D721Med (cell line): ENCODE measurements at places on chromosomes 4 and X.

GRCh38 chr4:175729665-175730064 is 82.4 kb downstream of the GPM6A start:
- DNase-seq: no peak

DNA sequence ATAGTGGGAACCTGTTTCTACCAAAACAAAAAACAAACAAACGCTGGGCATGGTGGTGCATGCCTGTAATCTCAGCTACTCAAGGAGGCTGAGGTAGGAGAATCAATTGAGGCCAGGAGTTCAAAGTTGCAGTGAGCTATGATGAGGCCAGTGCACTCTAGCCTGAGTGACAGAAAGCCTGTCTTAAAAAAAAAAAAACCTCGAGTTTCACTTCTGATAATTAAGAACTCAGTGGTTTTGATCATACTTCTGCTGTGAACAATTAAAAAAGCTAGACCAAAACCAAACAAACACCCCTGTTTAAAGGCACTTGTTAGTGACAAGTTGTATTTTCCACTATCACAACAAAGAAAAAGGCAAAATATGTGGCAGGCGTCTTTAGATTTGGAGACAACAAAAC is 15.0 kb upstream of the UBE2D3 start:
- no peak for DNase-seq

DNA sequence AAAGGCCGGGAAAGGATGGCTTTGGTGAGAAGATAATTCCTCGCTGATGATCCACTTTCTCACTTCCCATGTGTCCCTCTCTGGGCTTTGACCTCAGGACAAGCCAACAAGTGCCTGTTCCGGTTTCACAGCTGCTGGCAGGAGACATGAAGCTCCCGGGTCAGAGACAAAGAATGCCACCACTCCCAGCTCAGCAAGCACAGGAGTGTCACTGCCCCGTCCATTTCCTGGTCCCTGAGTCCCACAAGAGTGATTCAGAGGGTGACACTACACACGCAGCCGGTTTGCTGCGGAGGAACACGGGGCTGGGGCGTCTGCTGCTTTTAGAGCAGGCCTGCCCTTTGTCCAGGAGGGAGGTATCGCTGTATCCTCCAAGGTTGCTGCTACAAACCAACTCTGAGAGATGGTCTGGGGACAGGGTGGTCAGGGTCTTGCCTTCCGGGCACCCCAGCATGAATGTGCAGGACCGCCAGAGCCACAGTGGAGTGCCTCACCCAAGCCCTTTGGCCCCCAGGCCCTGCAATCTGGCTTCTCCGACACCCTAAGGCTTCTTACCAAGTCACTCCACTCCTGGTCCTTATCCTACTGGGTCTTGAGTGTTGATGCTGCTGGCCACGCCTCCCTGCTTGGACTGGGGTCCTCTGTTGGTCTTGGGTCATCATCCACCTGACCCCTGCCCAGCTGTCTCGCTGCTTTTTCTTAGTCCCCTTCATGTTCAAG is 49.5 kb downstream of the CPZ start:
- DNase-seq: no peak

DNA sequence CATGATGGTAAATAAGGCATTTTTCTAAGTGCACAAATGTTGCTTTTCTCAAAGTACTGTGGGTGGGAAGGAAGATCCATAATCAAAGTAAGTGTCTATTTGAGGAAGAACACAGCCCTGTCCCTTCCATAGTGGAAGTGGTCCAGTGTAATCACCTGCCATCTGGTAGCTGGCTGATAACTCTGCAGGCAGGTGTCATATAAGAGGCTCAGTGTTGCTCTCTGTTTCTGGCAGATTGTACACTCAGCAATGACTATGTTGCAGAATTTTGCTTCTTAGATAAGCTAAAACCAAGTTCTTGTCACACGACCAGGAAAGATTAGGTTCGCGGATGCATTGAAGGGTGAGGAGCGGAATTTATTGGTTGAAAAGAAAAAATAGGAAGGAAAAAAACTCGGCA is 20.9 kb downstream of the SAGE1 start:
- DNase-seq: no peak

DNA sequence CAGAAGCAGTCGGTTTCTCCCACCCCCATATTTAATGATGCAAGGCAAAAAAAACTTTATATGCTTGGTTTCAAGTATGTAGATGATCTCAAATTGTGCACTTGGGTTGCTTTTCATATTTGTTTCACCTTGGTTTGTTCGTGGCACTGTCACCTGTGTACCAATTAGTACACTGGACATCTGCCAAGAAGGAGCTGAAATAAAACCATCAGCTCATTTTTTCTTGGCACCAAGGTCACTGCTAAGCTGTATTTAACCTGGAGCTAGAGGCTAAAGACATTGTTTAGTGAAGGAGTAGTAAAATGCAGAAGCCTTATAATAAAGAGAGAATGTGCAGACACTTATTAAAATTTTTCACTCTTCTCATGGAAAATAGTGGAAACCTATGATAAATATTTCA is 430.8 kb downstream of the ARHGAP24 start:
- DNase-seq: no peak

DNA sequence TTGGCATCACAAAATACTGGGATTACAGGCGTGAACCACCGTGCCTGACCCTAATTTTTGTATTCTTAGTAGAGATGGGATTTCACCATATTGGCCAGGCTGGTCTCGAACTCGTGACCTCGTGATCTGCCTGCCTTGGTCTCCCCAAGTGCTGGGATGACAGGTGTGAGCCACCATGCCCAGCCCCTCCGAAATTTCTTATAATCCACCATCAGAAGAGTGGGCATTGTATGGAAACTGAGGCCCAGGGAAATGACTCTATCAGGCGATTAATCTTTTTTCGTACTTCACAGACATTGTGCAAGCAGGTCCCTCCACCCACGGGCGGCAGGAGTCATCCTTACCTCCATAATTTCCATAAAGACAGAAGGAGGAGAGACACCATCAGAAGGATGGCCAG is 16.0 kb downstream of the CRLF2 start:
- DNase-seq: no peak

- no peak for DNase-seq
These were observed 11.2 kb upstream of the PLAC8 start for GRCh38 chr4:83125738-83126141.

DNA sequence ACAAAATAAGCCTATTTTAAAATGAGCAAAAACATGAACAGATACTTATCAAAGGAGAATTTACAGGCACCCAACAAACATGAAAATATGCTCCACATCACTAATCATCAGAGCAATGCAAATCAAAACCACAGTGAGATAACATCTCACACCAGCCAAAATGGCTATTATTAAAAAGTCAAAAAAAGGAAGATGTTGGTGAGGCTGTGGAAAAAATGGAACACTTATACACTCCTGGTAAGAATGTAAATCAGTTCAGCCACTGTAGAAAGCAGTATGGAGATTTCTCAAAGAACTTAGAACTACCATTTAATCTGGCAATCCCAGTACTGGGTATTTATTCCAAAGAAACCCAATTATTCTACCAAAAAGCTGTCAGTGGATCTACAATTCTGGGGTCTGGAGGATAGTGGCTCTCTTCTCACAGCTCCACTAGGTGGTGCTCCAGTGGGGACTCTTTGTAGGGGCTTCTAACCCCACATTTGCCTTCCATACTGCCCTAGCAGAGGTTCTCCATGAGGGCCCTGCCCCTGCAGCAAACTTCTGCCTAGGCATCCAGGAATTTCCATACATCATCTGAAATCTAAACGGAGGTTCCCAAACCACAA is 9.1 kb upstream of the ZNF732 start:
- DNase-seq: no peak

DNA sequence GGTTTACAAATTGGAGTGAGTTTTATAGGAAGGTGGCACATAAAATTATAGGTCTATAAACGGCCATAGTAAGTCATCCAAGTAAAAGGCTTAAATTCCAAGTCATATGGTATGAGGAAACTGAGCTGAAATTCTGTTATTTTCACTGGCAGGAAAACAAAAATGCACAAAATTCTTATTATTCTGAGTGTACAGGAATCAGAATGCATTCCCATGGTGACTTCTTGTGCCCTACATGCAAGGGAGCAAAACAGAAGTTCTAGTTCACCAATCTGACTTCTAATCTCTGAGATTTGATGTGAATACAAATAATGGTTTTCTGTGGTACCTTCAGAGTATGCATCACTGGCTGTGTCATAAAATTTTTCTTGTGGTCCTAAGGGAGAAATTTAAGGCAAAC is 102.9 kb downstream of the CLCN4 start:
- DNase-seq: no peak

DNA sequence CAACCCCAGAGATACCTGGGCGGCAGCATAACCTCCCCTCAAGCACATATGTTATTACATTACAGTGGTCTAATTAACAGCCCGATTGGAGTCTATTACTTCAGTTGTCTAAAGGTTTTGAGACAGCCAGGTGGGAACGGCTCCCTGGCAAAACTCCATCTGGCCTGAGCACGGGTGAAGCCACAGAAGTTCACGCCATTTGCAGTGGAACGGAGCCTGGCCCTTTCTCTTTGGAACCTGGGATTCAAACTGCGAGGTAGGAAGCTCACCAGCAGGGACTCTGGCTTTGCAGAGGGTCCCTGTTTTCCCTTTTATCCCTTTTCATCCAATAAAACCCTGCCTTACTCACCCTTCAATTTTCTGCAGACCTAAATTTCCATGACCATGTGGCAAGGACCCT is 45.9 kb upstream of the NEIL3 start:
- DNase-seq: no peak

GRCh38 chr4:143389579-143390195 is 53.0 kb downstream of the GAB1 start:
- DNase-seq: no peak

DNA sequence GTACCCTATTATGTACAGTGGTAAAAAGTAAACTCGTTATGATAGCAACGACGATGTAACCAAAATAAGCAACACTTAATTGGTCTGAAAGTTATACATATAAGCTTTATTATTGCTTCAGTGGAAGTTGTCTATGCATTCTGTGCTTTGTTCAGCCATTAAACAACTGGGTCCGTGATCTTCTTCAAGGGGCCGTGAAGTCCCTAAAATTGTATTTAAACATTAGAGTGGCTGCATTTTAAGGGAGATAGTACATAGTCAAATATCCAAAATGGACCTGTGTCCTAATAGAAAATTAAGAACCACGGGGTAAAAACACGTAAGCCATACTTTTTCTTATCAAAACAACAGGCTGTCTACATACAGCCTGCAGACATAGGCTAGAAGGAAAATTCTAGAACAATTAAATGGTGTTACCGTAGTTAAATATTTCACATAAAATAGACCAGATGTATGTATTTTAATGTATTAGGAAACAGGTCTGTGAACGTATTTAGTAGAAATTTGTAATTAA is 2.1 kb downstream of the GUCY1A1 start:
- DNase-seq: no peak

DNA sequence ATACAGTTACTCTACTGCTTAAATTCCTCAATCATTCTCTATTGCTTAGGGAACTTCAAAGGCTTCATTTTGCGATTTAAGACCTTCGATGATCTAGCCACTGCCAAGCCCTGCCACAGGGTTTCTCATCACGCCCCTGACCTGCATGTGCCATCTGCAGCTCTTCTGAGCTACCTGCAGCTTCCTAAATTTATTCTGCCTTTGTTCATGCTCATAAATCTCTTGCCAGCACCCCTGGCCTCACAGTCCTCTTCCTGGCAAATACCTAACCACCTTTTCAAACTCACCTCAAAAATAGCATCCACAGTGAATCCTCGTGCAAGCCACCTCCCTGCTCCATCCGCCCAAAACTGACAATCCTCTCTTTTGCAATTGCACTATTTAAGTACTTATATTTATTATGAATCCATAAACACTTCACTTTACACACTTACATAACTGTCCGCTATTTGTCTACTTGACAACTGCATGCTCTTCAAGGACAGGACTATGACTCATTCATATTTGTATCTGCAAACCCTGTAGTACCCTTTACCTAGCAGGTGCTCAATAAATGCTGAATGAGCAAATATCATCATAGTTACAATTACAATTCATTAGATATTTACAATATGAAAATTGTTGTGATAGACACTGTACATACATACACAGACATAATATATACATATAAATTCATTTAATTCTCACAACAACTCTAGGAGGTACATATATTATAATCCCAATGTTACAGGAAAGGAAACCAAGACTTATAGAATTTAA is 280.0 kb upstream of the RASGEF1B start:
- no peak for DNase-seq

DNA sequence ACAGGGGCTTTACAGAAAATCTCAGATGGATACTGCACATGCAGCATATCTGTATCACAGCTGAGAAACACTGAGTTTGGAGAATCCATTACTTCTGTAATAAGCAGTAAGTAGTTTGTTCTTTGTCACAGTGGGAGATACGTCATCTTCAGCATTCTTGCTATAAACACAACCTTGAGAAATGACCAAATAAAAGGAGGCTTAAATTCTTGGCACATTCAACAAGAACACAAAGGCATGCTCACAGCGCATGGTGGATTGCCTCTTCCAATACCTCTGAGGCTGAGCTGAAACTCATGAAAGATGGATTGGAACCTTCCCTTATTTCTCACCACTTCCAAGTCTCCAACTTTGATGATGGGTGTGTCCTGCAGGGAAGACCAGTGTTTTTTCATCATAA is 54.5 kb downstream of the ANXA5 start:
- DNase-seq: no peak

DNA sequence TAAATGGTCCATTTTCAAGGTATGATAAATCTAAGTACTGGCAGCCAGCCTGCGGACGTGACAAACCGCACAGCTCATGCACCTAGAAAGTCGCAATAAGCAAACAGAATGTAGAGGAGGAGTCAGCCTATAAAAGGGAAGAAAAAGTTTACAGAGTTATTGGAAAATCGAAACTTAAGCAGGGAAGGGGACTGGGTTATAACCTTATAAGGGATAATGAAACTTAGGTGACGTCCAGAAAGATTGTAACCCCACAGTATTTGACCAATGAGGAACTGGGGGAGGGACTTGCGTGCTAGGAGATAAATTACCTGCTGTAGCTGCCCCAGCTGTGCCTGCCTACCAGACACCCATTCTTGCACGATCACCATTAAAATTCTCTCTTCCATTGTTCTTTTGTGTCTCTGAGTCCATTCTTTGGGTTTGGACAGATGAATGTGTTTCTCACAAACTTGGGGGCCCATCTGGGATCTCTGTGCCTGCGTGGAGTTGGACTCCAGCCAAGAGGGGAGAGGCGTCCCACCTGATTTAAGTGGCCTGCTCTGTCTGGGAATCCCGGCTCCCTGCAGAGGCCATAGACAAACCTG is 61.0 kb downstream of the ZCCHC12 start:
- DNase-seq: no peak

DNA sequence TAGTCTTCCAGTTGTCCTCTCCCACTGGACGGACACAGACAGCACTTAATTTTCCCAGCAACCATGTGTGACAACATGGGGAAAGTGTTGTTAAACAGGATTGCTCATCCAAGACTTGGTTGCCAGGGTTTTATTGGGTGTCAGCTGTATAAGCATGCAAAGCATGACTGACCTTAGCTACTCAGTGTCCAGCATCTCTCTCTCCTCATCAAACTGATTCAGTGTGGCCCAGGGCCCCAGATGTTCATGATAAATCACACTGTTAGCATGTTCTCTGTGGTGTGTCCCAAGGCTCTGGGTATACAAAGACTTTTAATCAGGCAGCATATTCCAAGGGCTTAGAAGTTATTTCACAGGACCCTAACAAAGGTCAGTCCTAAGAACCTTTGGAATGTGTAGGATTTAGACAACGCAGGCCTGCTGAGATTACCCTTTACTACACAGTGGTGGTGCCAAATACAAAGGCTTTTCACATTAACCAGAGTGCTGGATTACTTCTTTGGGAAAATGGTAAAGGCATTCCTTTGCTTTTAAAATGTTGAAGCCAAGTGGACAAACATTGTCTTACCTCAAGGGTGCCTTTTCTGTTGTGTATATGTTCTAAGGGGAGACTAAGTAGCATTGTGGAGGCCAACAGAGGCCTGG is 213.3 kb downstream of the GLUD2 start:
- DNase-seq: no peak
